ENCODE measurements at places on chromosomes 7 and 10.

GRCh38 chr7:741191-741671 is 14.2 kb upstream of the PRKAR1B start:
- peaks cover 23% of the 10 kb centered on the region for H3K36me3 ChIP-seq
- no peak overlapping the region for H3K27ac ChIP-seq
- H3K4me3 ChIP-seq: no peak overlapping the region
- no peaks in the 10 kb centered on the region for H3K27me3 ChIP-seq
- no peak for DNase-seq
- H3K4me1 ChIP-seq: peaks cover 9% of the 10 kb centered on the region

DNA sequence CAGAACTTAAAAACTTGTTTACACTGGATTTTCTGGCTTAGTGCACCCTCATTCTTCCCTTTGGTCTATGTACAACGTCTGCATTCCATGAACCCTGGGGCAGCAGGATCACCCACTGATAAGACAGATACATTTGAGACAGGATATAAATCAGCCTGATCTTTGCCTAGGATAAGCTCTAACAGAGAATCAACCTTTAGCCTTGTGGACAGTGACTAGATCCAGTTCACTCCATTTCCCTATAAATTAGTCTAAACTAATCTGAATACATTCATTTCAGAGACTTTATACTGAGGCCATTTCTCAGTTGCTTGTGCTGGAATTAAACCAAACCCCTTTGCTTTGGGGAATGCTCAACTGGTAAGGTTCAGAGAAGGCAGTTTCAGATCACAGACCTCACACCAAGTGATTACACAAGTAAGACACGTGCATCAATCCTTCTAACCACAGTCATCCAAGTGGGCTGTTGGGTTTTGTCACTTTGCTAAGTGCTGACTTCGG is 639.8 kb upstream of the FZD8 start:
- no peak for DNase-seq
- H3K36me3 ChIP-seq: no peaks in the 10 kb centered on the region
- H3K4me3 ChIP-seq: no peak overlapping the region
- no peaks in the 10 kb centered on the region for H3K4me1 ChIP-seq
- H3K27ac ChIP-seq: no peak overlapping the region

DNA sequence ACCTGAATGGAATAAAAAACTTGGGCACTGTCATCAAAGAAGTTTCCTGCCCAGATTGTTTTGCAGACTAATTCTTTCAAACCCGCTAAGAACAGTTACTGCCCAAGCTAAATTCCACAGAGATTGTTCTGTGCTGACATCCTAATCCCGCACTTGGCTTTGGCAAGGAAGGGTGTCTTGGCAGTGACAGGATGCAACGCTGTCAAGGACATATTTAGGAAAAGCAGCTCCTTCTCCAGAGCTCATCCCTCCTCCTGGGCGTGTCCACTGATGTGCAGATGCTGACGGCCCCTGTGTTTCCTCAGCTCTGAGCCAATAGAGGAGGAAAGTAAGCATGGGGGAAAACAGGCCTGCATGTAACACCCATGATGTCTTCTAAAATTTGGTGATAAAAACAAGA is 74.2 kb downstream of the EEPD1 start:
- H3K27ac ChIP-seq: no peak overlapping the region
- no peaks in the 10 kb centered on the region for H3K36me3 ChIP-seq
- DNase-seq: no peak
- H3K4me3 ChIP-seq: no peak overlapping the region

GRCh38 chr7:157248659-157249058 is 88.1 kb upstream of the DNAJB6 start:
- H3K27me3 ChIP-seq: no peaks in the 10 kb centered on the region
- no peak overlapping the region for H3K4me3 ChIP-seq
- H3K4me1 ChIP-seq: no peaks in the 10 kb centered on the region
- H3K36me3 ChIP-seq: no peaks in the 10 kb centered on the region

- H3K27ac ChIP-seq: no peak overlapping the region
- no peak overlapping the region for H3K4me3 ChIP-seq
- no peaks in the 10 kb centered on the region for H3K4me1 ChIP-seq
- DNase-seq: no peak
Observed at GRCh38 chr10:33893506-33893905, 559.0 kb upstream of the NRP1 start.

All from naive thymus-derived CD8-positive, alpha-beta T cell (primary cell).